ENCODE measurements at places on chromosomes 12 and 14. TPM values are rescaled to one million over a fixed set of nuclear protein-coding genes. Genes with fewer than 3 reads are reported as not detected.

The LGMN gene
- 17.7 TPM for total RNA-seq

The C1R gene
- 1.5 TPM for total RNA-seq

The SMIM41 gene
- total RNA-seq = not detected

The JAG2 gene
- total RNA-seq = 0.47 TPM

The KRT79 gene
- total RNA-seq = not detected

The KICS2 gene
- total RNA-seq = 24.4 TPM

The HOXC4 gene
- 0.65 TPM for total RNA-seq

The GLIPR1L2 gene
- 1.2 TPM for total RNA-seq

The CD69 gene
- 34.0 TPM for total RNA-seq

All from naive thymus-derived CD8-positive, alpha-beta T cell (primary cell).